PC-9 (cell line): ENCODE measurements at places on chromosomes 16 and 17. TPM values are rescaled to one million over a fixed set of nuclear protein-coding genes. Genes with fewer than 3 reads are reported as not detected.

Gene ADAP2
- 0.76 and 1.4 TPM in 2 replicates for total RNA-seq

Gene HEATR9
- total RNA-seq = not detected in 2 replicates

Gene MPDU1
- 33.4 and 44.2 TPM in 2 replicates for total RNA-seq

Gene HLF
- not detected in 2 replicates for total RNA-seq

Gene TBL3
- total RNA-seq = 51.3 and 66.4 TPM in 2 replicates

Gene C17orf78
- not detected in 2 replicates for total RNA-seq

Gene SLC13A2
- total RNA-seq = not detected in 2 replicates

- H3K4me1 ChIP-seq = peaks cover under 1% of the 10 kb centered on the region; the same call in 1 of the 2 replicates
- H3K4me3 ChIP-seq = no peak overlapping the region
- H3K27me3 ChIP-seq = no peaks in the 10 kb centered on the region
- peaks cover 23% of the 10 kb centered on the region for H3K36me3 ChIP-seq
Observed at GRCh38 chr17:45098869-45099616, 33.3 kb downstream of the PLCD3 start.

GRCh38 chr16:2883458-2883908 is 468 bp downstream of the FLYWCH2 start:
- DNase-seq = peak; percentile 22
- peaks cover 5% of the 10 kb centered on the region; the same call in 1 of the 2 replicates for H3K4me1 ChIP-seq
- H3K27ac ChIP-seq = no peak overlapping the region
- no peaks in the 10 kb centered on the region for H3K27me3 ChIP-seq
- no peaks in the 10 kb centered on the region for H3K36me3 ChIP-seq
- peak overlapping the region; percentile 95 for H3K4me3 ChIP-seq

DNA sequence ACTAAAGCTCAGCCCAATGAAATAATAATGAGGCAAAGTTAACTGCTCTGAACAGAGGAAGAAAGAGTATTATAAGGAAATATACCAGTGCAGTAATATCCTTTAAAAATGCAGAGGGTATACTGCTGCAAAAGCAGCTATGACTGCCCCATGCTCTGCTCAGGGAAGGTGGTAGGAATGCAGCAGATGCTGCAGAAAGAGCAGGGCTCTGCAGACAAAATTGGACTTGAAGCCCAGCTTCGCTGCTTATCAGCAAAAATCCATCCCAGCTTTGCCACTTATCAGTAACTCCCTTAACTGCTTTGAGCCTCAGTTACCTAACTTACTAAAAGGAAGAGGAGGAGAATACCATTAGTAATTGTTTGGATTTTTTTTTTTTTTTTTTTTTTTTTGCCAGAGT is 533.8 kb upstream of the CDH5 start:
- peaks cover 3% of the 10 kb centered on the region for H3K27me3 ChIP-seq
- DNase-seq = no peak
- no peaks in the 10 kb centered on the region for H3K4me1 ChIP-seq
- H3K27ac ChIP-seq = no peak overlapping the region
- no peak overlapping the region for H3K4me3 ChIP-seq
- no peaks in the 10 kb centered on the region for H3K36me3 ChIP-seq

DNA sequence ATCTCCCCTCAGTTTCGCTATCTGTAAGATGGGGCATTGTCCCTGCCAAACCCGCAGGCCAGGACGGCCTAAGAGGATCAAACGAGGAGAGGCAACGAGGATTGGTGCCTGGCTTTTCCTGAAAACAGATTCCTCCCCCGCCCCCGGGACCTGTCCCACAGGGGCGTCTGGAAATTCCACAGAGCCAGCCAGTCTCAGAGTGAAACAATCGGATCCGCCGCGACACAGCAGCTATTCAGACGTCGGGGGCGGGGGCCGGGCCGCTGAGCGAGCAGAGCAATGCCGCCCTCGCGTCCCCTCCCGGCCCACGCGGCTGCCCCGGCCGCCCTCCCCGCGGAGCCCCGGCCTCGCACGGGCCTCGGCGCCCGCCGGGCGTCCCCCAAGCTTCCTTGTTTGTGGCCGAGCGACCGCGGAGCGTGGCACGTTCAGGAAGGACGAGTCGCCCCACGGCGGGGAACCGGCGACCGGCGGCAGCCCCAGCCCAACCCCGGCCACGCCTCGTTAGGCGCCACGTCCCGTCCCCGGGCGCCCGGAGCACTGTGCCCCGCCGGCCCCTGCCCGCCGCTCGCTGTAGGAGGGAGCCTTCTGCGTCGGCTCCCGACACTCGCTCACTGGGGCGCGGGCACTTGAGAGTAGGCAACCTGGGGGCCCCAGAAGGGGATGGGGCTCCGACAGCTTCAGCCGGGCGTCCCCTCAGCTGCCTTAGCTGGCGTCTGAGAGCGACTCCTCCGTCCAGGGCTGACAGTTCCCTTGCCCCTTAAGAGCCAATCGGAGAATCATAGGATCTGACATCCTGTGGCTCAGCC is 29.6 kb upstream of the PHOSPHO1 start:
- no peaks in the 10 kb centered on the region for H3K36me3 ChIP-seq
- H3K4me1 ChIP-seq = 0 out of 2 replicates have a peak, but pooled peaks cover 3% of the 10 kb centered on the region
- no peak overlapping the region for H3K27ac ChIP-seq
- no peaks in the 10 kb centered on the region for H3K27me3 ChIP-seq
- DNase-seq = peak; percentile 62

DNA sequence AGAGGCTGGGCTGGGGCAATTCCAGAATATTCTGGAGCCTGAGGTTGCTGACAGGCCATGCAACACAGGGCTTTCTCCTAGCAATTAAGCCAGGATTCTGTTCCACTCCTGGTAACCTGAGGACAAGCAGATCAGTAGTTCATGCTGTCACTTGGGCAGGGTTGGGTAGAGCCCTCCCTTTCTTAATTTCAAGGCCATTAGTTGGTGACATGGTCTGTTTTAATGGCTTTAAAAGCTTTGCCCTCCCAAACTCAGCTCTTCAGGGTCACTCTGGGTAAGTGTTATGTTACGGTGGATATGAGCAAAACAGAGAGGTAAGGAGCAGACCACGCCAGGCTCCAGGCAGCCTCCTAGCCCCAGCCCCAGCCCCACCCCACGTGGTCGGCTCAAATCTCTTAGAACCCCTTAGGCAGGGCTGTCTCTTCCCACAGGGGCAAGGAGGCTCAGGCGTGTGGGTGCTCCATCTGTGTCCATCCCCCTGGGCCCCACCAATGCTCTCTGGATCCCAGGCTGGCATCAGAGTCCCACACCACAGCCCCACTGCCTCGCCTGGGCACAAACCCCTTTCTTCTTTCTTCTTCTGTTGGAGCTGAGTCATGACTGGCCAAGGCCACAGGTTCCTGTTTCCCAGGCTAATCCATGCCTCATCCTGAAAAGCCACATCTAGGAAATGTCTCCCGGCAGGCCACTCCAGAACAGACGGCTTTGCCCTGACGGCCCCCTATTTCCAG is 27.5 kb downstream of the CEP295NL start:
- peaks cover 34% of the 10 kb centered on the region for H3K4me1 ChIP-seq
- H3K36me3 ChIP-seq = no peaks in the 10 kb centered on the region
- H3K4me3 ChIP-seq = no peak overlapping the region
- H3K27me3 ChIP-seq = no peaks in the 10 kb centered on the region

- H3K4me1 ChIP-seq = no peaks in the 10 kb centered on the region
- no peaks in the 10 kb centered on the region for H3K27me3 ChIP-seq
- H3K27ac ChIP-seq = no peak overlapping the region
- no peak for DNase-seq
- no peak overlapping the region for H3K4me3 ChIP-seq
- H3K36me3 ChIP-seq = no peaks in the 10 kb centered on the region
Observed at GRCh38 chr16:85316944-85317343, 204.7 kb upstream of the CIBAR2 start.

DNA sequence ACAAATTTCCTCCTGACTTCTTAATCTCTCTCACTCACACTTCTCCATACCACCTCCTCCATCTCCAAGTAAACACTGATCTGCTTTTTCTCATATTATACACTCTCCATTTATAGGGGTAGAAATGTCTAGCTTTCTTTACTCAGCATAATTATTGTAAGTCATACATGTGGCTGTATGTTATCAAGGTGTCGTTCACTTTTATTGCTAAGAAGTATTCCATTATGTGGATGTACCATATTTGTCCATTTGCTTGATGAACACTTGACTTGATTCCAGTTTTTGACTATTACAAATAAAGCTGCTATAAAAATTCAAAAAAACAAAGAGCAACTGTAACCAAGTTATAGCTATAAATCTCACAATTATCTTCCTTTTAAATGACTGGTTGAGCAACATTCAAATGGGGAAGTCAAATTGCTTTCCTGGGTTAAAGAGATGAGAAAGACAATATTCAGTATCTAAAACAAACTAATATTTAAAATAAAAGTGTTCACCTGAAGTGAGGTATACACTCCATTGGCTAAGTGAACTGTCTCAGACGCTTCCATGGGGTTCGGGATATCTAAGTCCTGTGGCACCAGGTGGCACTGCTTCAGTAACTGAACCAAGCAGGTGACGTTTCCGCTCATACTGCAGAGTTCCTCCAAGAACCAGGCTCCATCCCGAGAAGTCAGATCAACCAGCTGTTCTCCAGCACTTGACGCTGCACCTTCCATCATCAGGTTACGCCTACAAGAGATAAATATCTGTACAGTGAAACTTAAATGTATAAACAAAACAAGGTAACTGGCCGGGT is 32.6 kb upstream of the ARL6IP1 start:
- no peaks in the 10 kb centered on the region for H3K27me3 ChIP-seq
- no peak for DNase-seq
- no peak overlapping the region for H3K4me3 ChIP-seq
- H3K36me3 ChIP-seq = peaks cover 77% of the 10 kb centered on the region
- H3K27ac ChIP-seq = no peak overlapping the region
- H3K4me1 ChIP-seq = no peaks in the 10 kb centered on the region

- H3K27ac ChIP-seq = no peak overlapping the region
- no peaks in the 10 kb centered on the region for H3K4me1 ChIP-seq
- no peak overlapping the region for H3K4me3 ChIP-seq
- H3K36me3 ChIP-seq = no peaks in the 10 kb centered on the region
- no peak for DNase-seq
- no peaks in the 10 kb centered on the region for H3K27me3 ChIP-seq
Observed at GRCh38 chr17:68580236-68580770, 20.9 kb downstream of the FAM20A start.
